ENCODE measurements at places on chromosomes 7 and 10.

- no peak for DNase-seq
These were observed 47.4 kb downstream of the MGAM2 start for GRCh38 chr7:142158736-142159496.

DNA sequence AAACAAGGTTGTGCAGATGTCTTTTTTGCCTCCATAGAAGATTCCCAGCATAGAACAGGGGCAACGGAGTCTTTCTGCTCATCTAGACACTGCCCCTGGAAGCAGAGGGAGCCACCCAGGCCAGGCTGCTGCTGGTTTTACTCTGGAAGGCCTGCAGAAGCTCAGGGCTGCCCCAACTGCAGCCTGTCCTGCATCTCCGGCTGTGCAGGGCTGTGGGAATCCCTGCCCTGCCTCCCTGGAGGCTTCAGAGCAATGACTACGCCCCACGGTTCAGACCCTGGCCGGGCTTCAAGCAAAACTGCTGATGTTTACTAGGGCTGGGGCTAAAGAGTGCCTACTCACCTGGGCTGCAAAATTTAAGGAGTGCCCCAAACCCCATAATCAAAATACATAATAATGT, 43.9 kb downstream of the GHRHR start:
- DNase-seq, result no peak

DNA sequence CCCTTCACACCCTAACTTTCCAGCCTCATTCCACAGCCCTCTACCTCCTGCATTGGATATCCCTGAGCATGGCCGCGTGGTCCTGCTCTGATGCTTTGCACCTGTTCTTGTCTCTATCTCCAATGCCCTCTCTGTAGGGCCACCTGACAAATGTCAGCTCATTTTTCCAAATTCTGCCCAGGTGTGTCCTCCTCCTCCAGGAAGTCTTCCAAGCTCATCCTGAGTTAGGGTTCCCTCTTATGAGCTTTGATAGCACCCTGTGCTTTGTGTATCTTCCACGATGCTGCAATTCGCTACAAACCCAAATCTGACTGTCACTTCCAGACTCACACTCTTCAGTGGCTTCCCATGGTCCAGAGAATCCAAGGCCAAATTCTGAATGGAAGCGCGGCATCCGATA, 14.7 kb upstream of the SLC35B4 start:
- DNase-seq, result no peak

DNA sequence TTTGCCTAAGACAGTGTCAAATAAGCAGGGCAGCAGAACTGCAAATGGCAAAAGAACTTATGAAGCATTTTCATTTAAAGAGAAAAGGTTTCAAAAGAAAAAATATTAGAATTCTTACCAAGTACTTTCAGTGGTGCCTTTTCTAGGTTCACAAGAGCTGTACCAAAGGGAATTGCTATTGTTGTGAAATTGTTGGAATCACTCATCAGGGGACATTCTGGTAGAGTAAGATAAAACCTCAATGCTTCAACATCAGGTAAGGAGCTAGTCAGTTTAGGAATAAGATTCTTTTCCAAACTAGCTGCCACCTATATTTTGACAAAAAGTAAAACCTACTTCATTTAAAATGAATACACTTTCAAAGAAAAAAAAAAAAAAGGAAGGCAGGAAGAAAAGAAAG, 85.0 kb downstream of the HERC4 start:
- no peak for DNase-seq

GRCh38 chr10:46080886-46081285, 34.8 kb upstream of the MSMB start:
- no peak for DNase-seq

DNA sequence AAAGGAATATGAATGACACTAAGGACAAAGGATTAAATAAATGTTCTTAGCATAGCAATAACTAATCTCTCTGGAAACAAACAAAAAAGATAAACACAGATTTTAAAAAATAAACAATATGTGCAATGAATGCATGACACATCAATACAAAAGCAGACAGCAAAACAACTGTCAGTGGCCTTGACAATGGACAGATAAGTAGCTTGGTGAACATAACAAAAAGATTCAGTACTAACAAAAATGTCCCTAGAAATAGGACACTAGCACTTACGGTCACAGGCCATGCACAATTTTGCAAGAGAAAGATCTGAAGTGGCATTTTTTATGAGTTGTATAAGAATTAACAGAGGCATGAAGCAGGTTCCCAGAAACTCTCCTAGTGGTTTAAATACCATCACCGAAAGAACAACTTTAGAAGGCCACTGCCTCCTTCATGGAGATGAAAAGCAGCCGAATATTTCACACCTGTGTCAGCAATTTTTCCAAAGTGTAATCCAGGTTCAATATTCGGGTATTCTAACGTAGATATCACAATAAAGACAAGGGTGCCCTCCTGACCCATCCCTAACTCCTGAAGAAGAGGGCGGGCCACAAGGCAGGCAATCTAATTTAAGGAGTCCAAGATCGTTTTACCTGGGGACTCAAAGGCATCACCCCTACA, 231.3 kb upstream of the MKLN1 start:
- no peak for DNase-seq

DNA sequence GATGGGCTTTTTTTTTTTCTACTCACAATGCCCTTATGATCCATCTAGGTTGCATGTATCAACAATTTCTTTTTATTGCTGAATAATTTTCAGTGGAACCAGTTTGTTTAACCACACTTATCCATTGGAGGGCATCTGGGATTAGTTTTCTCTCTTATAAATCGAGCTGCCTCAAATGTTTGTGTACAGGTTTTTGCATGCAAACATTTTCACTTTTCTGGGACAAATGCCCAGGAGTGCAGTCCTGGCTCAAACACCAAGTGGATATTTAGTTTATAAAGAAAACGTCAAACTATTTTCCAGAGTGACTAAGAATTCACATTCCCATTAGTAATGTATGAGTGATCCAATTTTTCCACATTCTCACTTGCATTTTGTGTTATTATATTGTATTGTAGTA, 313.4 kb downstream of the CXCL12 start:
- no peak for DNase-seq

DNA sequence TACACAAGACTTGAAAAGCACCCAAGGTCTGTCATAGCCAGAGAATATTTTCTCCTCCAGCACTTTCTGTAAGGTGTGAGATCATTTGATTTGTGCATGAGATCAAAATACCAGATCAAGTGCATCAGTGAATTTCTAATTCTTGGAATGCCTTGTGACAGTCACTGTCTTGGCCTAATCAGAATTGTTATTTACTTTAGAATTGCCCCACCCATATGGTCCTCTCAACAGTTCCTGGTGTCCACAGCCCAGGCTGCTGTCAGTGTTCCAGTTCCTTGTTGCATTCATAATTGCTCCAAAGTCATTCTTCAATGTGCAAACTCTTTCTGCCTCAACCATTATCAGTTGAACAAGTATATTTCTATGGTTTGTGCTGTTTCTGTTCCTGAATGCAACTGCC, 770.2 kb downstream of the NRG3 start:
- no peak for DNase-seq

DNA sequence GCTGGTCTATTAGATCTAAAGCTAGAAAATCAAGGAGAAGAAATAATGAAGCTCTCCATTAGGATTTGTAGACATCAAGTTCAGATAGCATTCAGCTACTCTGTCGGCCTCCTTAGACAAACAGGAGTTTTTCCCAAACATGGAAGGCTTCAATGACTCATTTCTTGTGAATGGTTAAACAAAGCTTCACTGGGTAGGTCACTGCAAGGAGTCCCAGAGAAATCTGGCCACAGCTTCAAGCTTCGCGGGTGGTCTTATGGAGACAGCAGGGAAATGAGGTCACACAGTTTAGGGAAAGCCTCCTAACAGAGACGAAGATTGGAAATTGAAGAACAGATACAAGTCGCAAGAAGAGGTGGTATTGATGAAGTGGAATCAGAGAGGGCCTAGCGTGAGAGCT, 22.6 kb upstream of the LRRC72 start:
- DNase-seq, result no peak

GRCh38 chr7:134908289-134908688, 78.0 kb upstream of the AGBL3 start:
- DNase-seq, result no peak

GRCh38 chr7:121278120-121279021, 50.4 kb upstream of the WNT16 start:
- no peak for DNase-seq

DNA sequence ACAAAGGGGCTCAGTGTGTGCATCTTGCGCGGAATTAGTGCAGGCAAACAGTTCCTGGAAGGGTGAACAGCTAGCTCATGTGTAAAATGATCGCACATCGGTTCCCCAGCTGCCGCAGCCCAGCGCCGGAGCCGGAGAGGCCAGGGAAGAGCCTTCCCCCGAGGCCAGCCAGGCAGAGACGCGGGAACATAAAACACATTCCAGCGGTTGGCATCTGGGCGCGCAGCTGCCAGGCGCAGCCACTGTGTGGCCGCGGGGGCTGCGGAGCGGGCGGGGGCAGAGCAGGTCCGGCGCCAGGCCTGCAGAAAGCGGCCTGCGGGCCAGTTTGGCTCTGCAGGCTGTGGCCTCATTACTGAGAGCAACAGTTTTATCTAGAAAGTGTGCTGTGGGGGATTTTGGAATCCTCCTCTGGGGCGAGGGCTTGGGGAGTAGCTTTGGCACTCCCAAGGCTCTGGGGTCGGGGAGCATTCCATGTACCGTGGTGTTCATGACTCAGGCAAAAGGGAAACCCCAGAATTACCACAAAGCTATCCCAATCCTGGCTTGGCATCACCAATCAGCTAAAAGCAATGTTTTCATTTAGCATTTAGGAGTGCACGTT, 74.3 kb downstream of the SAMD9 start:
- no peak for DNase-seq

- DNase-seq, result no peak
These were observed 81.9 kb downstream of the KCNMA1 start for GRCh38 chr10:77555591-77556212.

DNA sequence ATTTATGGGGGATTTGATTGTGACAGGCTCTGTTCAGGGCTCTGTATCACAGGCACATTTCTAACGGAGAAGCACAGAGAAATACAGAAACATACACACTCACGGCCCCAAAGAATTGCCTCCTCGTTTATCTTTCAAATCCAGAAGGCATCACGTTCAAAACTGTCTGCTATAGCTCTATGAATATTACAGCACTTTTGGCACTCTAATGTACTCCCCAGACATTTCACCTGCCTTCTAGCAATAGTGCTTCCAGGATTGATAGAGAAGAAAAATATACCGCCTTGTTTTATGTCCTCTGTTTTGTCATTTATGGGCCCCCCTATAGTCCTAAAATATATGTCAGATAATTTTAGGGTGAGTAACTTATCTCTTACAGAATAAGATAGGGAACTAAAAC, 947.5 kb downstream of the ANKRD7 start:
- DNase-seq, result no peak

DNA sequence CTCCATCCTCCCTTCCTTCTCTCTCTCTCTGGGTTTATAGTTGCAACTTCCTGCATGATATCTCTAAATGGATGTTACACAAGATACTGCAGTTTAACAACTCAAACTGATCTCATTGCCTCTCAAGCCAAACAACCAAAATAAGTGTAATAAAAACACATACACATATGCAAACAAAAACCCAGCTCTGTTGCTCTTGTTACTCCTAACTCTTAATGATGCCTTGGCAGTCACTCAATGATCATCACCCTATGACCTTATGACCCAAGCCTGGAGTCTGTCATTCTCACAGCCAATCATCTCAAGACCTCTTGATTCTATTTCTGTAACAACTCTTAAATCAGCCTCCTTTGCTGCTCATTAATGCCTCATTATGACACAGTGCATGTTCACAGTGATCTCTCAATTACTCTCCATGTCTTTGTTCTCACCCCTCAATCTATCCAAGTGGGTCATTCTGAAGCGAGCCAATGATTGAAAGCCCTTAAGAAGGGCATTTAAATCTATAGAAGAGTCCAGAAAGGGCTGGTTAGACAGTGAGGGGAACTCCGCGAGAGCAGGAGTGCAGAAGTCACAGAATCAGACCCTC, 210.9 kb downstream of the INHBA start:
- no peak for DNase-seq

- no peak for DNase-seq
These were observed 26.1 kb upstream of the ACTR3B start for GRCh38 chr7:152733286-152733934.

GRCh38 chr10:130751106-130751840, 560.2 kb downstream of the TCERG1L start:
- no peak for DNase-seq

- DNase-seq, result no peak
These were observed 510.5 kb upstream of the AKR1E2 start for GRCh38 chr10:4315551-4315950.

DNA sequence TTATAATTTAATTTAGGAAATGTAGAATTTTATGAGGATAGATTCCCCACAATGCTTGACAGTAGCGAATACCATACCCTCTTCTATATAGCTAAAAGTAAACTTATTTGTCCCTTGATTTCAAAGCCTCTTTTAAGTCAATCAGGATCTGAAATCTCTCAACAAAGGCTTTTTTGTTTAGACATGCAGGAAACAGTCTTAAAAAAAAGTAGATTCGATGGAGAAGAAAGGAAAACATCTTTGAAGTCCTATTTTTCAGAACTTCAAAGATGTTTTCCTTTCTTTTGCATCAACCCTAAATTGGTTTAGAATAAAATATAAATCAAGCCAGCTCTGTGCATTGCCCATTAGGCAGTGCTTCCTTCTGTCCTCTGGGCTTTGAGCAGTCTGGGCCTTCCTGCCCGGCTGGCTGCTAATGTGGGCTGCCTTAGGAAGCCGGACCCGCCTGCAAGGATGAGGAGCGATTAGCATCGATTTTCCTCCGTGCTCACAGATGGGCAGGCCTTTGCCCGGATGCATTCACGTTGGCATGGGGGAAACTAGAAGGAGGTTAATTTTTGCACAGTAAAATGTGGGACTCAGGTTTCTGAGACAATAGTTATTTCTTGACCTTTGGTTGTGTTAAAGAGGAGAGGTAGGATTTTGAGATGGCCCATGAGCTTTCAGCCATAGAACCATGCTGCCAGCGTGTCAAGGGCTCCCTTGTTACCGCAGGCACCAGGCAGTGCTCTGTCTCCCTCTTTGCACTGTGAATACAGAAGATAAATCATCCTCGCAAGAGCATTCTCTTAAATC, 15.5 kb downstream of the MSRB2 start:
- DNase-seq, result no peak

GRCh38 chr7:104054362-104054761, 64.9 kb upstream of the RELN start:
- DNase-seq, result no peak

GRCh38 chr10:12389154-12389734, 39.9 kb downstream of the CAMK1D start:
- DNase-seq, result no peak

DNA sequence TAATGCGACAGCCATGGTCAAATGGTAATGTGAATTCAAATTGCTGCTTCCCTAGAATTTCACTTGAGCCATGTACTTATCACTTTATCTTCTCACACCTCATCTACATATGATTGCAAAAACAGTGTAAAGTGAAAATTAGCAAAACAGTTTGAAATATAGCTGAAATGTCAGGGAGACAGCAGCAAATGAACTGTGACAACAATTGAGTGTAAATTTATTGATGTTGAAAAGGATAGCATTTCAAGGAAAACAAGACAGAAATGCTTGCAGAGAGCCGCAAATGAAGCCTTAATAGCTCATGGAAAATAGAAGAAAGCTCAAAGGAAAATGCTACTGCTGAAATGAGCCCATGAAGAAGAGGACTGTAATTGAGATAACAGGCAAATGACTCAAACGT, 516.2 kb upstream of the POT1 start:
- no peak for DNase-seq

Measured in activated T-helper 1 cell treated with anti-CD3 and anti-CD28 coated beads, Interleukin-2, amount 50 U/mL, for 16 hours (primary cell).